ENCODE measurements at places on chromosomes 5 and 9.

DNA sequence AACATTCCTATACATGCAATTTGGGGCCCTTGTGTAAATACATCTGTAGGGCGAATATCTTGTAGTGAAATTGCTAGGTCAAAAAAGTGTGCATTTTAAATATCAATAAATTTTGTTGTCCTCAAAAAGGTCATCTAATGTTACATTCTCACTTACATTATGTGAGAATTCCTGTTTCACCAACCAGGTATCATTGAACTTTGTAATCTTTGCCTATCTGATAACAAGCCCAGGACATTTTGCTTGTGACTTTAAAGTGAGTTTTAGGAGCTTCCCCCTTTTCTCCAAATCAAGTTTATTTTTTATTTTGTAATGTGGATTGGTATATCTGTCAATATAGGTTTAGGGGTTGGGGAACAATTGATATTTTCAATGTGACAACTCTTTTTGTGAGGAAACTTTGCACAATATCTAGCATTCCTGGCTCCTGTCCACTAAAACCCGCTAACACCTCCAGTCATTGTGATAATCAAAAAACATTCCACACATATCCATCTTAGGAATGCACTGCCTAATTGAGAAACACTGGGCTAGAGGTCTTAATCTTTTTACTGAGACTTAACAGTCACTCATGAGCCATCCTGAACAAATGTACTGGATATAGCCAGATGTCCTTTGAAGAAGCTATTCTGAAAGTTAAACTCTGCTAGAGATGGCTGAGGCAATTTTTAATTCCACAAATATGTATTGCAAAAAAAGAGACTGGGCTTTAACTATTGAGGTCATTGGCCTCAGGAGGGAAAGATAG lies 72.5 kb upstream of the SLC1A1 start:
- no peak for DNase-seq

GRCh38 chr9:113656771-113657670 lies 193.5 kb downstream of the RGS3 start:
- DNase-seq, result no peak

- DNase-seq, result no peak
Observed at GRCh38 chr9:92754091-92754745, 10.4 kb downstream of the BICD2 start.

DNA sequence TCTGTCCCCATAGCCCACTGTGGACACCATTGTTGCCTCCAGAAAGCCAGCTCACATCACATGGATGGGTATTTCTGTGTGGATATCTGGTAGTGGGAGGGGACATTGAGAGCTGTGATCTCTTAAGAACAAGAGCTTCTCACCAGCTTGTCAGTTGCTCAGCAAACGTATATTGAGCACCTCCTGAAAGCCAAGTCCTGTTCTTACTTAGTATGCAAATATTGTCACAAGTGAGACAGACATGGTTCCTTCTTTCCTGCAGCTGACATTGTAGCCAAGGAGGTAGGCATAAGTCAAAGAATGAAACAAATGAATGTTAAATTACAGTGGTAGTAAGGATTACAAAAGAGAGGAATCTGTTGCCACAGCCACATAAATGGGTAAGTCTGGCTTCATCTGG lies 3.8 kb downstream of the TCOF1 start:
- DNase-seq, result no peak

- DNase-seq, result no peak
Observed at GRCh38 chr5:119626086-119626485, 3.3 kb upstream of the FAM170A start.

GRCh38 chr5:172730981-172731679 lies 39.9 kb downstream of the DUSP1 start:
- no peak for DNase-seq

DNA sequence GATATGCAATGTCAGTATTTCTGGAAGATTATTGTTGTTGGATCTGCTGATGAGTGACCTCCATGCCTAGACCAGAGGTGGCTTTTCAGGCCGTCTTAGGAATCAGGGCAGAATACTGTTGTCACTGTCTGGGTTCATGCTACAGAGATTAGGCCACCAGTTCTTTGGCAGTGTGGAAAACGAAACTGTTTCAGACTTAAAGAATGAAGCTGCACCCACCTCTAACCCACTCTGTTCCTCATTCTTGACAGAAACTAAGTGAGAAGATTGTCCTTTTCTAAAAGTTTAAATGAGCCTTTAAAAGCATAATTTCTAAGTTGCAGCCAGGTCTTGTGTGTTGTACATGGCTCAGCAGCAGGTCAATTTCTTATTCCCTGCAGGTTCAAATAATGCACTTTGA lies 444.3 kb downstream of the ENC1 start:
- no peak for DNase-seq

- DNase-seq, result peak; percentile 19
Observed at GRCh38 chr9:130835441-130836298, 616 bp downstream of the ABL1 start.

DNA sequence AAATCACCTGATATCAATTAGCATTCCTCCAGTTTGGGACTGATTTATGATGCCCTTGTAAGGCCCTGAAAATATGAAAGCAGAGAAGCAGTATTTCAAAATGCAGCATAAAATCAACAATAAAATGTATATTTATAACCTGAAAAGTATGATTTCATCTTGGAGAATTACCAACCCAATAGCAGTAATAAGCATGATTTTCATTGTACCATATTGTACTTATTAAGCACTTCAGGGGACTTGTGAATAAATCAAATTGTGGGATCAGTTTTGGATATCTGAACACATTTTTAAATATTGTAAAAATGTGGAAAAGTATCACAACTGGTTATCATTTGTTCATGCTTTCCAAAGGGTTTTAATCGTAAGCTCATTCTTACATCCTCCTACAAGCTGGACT lies 250.8 kb downstream of the DMRT2 start:
- DNase-seq, result no peak

- no peak for DNase-seq
Observed at GRCh38 chr9:130122456-130122855, 49.7 kb upstream of the NCS1 start.

GRCh38 chr5:171367424-171368370 lies 20.0 kb upstream of the NPM1 start:
- no peak for DNase-seq

- DNase-seq, result peak; percentile 1
Observed at GRCh38 chr9:77215874-77216273, 38.5 kb downstream of the VPS13A start.

GRCh38 chr9:108681851-108682590 lies 173.8 kb downstream of the ACTL7B start:
- DNase-seq, result no peak

- no peak for DNase-seq
Observed at GRCh38 chr5:137659209-137659608, 76.7 kb downstream of the KLHL3 start.

DNA sequence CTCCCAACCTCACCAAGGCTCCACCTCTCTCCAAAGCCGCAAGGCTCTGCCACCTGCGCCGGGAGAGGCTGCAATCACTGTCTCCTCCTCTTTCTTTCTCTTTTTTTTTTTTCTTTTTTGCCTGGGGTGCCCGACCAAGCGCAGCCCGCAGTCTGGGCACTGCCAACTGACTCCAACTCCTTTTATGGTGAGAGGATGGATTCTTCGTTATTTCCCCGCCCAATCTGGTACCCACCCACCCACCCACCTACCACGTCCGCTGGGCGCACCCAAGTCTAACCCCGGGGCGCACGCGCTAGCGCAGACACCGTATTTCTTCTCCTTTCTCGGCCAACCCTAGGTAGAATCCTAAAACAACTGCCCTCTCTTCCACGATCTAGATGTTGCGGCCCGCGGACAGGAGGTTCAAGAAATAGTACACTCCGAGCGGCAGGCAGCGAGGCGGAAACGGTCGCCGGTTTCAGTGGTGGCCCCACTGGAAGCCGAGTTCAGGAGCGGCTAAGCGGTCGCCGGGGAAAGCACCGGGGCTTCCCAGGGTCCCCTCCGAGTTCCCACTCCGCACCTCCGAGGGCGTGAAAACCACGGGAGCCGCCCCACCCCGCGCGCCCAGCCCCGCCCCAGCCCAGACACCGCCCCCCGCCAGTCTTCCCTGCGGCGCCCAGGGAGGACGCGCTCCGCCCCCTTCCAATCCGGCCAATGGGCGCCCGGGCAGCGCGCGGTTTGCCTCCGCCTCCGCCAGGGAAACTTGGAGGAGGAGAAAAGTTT lies 385 bp upstream of the PTGER4 start:
- DNase-seq, result peak; percentile 59

DNA sequence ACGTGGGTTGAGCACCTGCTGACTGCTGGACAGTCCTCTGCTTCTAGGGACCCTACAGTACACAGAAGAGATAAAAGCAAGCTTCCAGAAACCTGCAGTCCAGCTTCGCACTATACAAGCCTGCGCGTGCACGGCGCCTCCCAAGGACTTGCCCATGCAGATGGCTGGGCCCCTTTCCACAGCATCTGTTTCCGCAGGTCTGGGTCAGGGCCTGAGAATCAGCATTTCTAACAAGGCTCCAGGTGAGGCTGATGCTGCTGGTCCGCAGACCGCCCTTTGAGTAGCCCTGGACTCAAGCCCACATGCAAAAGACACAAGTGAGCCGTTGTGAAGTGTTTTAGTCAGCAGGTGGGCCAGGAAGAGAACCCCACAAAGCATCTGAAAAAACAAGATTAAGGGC lies 133.1 kb downstream of the HSD17B3 start:
- no peak for DNase-seq

DNA sequence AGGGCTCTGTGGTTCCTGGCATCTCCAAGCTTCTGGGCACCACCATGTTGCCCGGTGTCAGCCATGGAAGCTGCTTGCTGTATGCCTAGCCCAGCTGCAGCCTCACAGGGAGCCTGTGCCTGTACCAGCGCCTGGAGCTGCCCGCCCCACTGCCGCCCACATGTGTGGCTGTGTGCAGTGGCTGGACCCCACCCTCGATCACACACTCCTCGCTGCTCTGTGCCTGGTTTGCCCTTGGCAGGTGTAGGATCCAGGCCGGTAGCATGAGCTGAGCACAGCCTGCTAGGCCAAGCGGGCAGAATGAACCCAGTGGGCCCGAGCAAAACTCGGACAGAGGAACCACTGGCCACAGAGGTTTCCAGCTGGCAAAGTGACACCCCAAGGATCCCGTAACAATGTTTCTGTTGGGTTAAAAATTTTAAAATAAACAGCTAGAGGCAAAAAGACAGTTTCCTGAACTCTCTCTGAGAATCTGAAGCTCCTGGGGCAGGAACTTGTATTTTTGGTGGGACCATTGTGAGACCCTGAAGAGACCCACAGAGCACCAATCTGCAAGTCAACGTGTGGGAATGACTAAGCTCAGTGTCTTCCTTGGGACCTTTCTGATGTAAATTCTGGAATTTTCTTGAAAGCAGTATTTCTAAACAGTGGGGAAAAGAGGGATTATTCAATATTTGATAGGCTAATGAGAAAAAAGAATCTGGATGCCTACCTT lies 73.1 kb upstream of the CCDC112 start:
- no peak for DNase-seq

DNA sequence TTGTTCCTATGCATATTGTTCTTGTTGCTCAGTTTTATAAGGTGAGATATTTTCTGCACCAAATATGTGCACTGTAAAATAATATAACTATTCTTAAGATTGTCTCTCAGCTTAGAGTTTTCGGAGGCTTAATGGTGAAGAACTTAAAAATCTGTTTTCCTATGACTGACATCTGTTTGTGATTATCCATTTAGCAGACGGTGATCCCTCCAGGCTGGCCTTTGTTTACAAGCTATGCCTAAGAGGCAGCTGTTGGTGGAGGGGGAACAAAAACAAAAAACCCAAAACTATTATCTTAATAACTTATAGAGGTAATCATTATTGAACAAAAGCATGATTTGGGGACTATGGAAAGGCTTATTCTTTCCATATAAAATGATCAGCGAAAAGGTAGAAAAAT lies 658 bp downstream of the PDCD1LG2 start:
- DNase-seq, result no peak

DNA sequence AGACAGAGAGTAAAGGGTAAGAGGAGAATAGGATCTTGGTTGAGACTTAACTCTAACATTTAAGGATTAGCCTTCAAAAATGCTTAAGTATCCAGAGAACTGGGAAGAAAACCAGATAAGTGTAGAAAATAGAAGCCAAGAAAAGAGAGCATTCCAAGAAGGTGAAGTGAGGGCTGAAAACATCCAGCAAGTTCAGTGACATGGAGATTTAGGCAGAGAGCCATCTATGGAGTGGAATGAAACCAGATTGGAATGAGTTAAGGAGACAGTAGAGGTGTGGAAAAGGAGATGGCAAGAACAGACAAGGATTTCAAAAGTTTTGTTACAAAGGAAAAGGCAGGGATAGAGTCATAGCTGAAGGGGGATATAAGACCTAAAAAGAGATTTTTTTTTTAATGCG lies 188.1 kb downstream of the TRPM3 start:
- DNase-seq, result no peak

GRCh38 chr5:3615217-3615616 lies 19.6 kb downstream of the IRX1 start:
- no peak for DNase-seq

- DNase-seq, result no peak
Observed at GRCh38 chr9:3431890-3432289, 93.9 kb downstream of the RFX3 start.

GRCh38 chr9:106405871-106406435 lies 457.0 kb upstream of the ZNF462 start:
- no peak for DNase-seq

DNA sequence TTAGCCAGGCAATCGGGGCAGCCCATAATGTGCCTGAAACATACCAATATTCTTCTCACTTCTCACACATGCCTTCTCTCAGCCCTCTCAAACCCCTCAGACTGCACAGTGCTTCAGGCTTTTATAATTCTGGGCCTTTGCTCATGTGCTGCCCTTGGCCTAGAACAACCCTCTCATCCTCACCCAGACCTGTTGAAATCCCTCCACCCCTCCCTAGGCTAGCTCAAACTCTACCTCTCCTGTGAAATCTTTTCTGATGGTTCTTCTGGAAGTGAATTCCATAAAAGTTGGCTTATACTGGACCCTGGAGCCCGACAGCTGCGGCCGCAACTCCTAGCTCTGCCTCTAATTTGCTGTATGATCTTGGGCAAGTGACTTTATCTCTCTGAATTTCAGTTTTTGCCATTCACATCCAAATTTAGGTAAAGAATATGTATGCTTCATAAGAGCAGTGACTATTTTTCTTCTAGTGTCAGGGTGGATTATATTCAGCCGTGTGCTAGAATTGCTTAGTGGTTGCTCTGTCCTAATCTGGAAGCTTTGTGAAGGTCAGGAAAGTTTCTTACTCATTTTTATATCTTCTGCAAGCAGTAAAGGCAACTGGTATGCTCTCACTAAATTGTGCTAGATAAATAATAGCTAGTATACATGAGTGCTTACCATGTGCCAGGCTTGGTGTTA lies 221.4 kb downstream of the MAPKAP1 start:
- DNase-seq, result no peak

- DNase-seq, result no peak
Observed at GRCh38 chr9:23824830-23825591, 1.0 kb downstream of the ELAVL2 start.

GRCh38 chr5:104821606-104822005 lies 1259.0 kb upstream of the NUDT12 start:
- DNase-seq, result no peak

GRCh38 chr9:117178596-117179375 lies 236.1 kb downstream of the ASTN2 start:
- DNase-seq, result no peak

Measured in NCI-H2227 treated with DMSO at 0.1 percent for 48 hours (cell line).